CD4-positive, alpha-beta T cell treated with Interleukin-1 beta for 1 hour (primary cell): ENCODE measurements at places on chromosomes 7 and 10.

DNA sequence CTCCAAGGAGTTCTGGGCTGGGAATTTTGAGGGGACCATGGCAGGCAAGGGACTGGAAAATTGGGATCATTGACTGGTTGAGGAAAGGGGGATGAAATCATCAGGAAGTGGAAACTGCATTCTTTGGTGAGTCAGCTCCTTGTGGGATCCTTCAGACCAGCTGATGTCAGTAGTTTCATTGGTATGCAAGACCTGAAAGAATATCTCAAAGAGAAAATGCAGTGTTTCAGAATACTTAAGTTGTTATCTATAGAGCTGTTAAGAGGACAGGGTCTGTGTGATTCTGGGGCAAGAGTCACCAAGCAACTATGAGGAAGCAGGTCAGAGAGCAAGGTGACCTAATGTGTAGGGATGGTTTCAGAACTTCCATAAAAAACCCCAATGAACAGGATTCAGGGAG lies 595.9 kb upstream of the AUTS2 start:
- no peak for DNase-seq

GRCh38 chr10:32084185-32084851 lies 28.1 kb upstream of the KIF5B start:
- no peak for DNase-seq

DNA sequence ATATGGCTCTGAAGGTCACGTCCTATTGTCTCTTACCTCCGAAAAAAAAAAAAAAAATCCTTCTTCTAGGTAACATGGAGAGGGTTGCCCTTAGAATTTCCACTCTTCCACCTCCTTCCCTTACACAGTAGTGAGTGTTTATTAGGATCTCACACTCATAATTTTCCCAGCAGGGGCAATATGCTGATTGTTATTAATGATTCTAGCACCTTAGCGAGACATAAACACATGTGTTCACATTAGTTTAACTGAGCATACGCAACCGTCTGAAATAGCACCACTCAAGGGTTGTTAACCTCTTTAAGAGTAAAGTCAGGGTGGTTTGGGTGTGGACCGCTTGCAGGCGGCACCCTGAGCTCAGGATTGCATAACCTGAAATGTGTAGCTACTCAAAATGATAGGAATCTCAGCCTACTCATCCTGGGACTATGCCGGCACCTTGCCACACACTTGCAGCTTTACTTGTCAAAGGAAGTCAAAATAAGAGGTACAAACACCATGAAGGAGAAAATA lies 52.2 kb downstream of the CPEB3 start:
- peak; percentile 11 for DNase-seq

DNA sequence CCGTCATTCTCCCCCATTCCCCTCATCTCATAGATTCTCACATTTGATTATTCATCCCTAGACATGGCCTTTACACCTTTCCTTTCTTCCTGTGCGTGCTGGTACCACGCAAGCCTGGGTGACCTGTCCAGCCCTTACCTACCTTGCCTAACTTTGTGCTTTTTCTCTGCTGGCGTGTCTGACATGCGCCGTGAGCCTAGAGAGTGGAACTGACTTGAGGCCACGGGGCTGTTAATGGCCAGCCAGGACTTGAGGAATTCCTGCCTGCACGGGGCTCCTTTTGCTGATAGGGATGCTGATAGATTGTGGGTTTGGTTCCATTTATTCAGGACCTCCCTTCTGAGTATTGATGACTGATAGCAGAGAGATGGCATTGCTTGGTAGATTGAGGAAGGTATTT lies 134.2 kb downstream of the DOCK1 start:
- no peak for DNase-seq

GRCh38 chr7:31767686-31768358 lies 80.8 kb downstream of the PPP1R17 start:
- no peak for DNase-seq

GRCh38 chr7:36986511-36986933 lies 262.2 kb upstream of the AOAH start:
- DNase-seq, result no peak
